NCI-H1092 treated with DMSO at 0.1 percent for 48 hours (cell line): ENCODE measurements at places on chromosomes 4 and X.

DNA sequence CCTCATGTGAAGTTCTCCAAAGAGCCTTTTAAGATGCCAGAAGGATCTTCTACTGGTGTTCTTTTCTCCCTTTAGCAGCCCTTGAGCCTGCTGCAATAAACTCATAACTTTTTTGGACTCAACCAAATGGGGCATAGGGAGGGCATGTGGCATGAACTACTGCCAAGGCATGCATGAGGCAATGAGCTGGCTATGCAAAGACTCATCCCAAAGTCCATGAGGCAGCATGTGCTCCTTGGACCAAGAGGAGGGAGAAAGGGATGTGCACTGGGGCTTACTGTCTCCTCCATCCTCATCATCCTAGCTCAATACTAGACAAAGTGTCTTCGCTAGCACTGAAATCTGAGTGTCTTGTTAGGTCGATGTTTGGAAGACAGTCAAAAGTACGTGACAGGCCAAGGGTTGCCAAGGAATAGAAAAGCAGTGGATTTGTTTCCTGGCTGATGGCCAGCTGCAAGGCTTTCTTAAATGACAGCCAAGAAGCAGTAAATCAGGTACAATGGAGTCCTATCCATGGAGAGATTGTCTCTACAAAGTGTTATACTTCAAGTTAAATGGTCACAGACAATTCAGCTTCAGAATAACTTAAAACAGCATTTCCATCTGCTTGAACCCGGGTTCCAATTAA is 44.5 kb upstream of the ATXN3L start:
- peak; percentile 45 for DNase-seq

DNA sequence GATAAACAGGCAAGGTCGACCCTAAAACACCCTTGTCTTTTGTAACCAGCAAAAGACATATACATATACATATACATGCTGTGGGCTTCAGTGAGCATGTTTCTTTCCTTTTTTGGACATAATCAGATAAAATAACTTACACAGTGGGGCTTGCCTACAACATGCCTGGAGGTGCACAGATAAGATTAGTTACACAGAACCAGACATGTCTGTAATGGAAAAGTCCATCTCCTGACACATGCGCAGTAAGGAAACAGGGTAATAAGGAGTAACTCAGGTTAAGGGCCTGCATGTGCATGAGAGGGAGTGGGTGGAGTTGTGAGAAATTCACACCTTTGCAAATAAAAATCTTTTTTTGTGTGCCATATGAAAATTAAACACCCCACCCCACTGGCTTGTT is 3.4 kb downstream of the UGT2A1 start:
- DNase-seq, result no peak

- DNase-seq, result no peak
These were observed 40.4 kb downstream of the HPGDS start for GRCh38 chr4:94302191-94302590.

- DNase-seq, result no peak
These were observed 28.6 kb downstream of the AMER1 start for GRCh38 chrX:64176876-64177275.

DNA sequence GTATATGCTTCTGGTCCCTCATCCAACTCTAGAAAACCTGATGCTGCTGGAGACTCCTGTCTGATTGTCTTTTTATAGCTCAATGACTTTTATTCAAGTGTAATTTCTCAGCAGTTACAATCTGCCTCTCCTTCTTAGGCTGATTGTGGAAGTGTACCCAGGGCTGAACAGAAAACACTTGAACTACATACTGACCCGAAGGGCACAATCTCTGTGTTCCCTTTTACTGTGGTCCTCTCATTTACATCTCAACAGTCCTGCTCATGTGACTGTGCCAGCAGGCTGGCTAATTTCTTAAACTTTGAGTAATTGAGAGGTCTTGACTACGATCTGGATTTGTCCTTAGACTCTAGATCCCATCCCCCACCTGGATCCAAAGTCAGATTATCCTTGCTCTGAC is 863.4 kb downstream of the PDHA2 start:
- no peak for DNase-seq

DNA sequence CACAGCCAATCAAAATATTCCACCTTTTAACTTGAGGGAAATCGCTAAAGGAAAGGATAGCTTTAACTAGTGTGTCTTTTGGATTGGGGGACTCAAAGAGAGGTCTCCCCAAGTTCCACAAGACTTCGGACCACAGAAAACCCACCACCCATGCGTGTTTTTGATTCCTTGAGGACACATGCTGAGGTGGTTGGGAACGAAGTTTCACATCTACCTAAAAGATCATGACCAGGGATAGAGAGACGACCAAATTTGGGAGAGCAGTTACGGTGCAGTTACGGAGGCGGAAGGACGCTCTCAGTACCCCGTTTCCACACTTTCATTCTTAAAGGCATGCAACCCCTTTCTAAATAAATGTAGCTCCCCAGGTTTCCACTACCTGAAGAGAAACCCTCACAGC is 1.1 kb downstream of the PCYT1B start:
- DNase-seq, result no peak

DNA sequence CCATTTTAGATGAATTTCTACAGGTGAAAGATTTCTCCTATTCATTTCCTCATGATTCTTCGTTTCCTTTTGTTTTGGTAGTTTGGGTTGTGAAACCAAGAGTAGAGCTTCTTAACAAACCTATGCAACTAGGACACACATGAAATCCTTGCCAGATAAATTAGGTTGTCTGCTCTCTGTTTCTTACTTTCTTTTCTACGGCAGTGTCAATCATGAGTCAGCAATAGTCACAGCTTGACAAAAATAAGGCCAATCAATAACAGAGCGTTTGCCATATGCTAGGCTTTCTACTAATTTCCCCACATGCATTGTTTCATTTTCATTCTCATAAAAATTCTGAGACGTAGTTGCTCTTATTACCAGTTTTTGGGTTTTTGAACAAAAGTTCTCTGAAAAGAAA is 20.3 kb downstream of the CLRN2 start:
- no peak for DNase-seq

DNA sequence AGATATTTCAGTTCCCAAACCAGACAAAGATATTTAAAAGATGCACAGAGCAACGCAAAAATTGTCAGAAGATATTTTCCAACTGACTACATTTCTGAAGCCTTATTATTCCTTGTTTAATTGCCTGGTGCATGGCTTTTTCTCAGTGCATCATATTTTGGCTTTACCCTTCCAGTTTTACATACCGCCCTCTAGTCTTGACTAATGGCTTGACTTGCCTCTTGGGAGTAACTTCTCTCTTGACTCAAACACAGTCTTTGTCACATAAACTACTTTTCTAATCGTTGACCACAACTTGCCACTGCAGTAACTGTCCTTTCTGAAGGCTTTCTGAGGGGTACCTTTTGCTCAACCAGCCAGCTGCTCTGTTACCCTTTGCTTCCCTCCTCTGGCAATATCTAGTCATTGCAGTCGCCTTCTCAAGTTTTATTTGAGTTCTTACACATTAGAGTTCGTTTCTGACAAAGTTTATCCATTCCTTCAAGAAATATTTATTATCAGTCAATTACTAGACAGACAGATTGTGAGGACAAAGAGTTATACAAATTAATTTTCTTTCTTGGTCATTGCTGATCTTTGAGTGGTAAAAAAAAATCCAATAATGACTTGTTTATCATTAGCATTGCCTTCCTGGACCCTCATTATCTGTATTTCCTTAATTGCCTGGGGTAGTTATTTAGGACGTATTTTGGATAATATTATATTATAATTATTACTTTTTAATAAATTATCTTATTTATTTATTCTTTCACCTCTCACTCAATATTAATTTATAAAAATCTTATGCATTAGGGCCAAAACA is 506.9 kb upstream of the PCDH10 start:
- peak; percentile 55 for DNase-seq

DNA sequence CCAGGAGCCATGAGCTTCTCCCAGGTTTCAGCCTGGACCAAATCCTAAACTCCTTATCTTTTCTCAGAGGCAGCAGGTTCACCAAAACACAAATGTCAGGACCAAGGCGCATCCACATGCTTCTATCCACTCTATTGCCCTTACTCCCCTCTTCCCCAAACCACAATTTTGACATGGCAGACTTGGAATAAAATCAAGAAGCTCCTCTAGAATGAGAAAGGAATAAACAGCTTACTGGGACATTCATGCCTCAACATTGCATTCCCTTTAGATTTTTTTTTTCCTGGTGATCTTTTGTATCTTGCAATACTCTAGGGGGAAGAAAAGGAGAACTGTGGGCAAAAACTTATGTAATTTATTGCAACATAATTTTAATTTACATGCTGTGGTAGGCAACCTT is 119.1 kb downstream of the TSPAN5 start:
- no peak for DNase-seq

GRCh38 chrX:54817220-54817820 is 9.8 kb downstream of the MAGED2 start:
- no peak for DNase-seq

GRCh38 chr4:60744767-60745166 is 455.4 kb upstream of the ADGRL3 start:
- DNase-seq, result no peak

GRCh38 chrX:7603387-7603786 is 239.6 kb upstream of the VCX start:
- DNase-seq, result no peak

- no peak for DNase-seq
These were observed 248.0 kb downstream of the TRIML1 start for GRCh38 chr4:188387179-188387791.

DNA sequence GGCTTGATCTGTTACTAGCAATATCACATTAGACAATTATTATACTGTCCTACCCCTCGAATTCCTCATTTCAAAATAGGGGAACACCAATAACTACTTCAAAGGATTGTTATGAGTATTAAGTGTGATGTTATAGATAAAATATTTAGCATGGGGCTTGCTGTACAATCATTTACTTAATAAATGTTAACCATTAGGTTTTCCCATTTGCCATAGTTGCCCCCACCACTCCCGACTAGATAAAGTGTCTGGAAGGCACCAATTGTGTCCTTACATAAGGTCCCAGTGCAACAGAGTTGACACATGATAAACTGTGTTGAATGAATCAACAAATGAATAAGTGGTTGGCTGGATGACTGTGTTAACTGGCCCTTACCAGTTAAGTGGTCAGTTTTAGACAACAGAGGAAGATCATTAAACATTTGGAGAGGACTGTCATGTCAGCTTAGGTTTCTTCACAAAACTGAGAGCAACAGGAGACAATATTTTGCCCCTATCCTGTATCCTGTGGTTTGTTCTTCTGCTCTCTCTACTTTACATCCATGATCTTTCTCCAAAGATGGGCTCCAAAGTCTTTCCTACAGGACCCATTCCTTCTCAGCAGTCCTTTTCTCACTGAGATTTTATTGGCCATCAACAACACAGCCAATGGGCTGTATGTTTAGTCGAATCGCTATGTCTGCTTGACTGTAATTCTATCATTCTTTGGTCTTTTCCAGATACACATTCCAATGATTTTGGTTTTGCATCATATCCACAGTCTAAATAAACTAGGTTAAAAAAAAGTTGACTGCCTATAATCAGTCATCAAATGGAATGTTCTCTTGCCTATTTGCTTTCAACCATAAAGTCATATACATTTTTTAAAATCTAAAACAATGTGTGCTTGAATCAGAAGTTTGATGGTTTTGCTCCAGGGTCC is 74.4 kb downstream of the RNF150 start:
- DNase-seq, result no peak

DNA sequence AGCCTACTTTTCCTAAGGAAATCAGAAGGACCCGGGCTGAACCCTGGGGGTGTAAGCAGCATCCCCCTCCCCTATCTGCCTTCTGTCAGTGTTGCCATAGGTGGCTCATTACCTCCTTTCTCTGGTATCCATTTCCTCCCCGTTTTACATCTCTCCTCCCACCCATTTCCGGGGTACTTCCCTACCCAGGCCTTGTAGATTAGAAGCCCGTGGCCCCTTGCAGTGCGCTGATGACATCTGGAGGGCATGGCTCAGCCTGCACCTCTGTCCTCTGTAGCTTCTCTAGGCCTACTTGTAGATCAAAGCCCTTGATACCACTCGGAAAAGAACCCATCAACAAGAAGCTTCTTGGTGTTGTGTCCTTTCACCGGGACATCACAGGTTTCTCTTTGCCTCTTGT is 71.8 kb downstream of the NBDY start:
- DNase-seq, result no peak

DNA sequence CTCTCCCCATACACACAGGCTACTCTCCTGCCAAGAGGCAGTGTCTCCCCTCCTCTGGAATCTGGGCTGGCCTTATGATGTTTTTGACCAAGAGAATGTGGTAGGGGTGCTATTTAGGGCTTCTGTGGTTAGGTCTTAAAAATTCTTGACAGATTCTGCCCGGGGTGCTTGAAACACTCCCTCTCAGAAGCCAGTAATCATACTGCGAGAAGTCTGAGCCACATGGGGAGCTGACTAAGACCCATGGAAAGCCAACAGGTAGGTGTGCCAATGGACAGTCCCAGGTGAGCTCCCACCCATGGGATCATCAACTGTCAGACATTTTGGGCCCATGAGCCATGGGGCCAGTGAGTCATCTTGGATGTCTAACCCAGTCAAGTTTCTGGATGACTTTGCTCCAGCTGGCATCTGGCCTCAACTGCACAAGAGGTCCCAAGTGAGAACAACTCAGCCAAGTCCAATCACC is 315.7 kb downstream of the FBXW7 start:
- no peak for DNase-seq
